ENCODE measurements at places on chromosomes 6 and 20.

GRCh38 chr20:45892049-45892825 is 1.1 kb downstream of the CTSA start:
- DNase-seq: peak; percentile 52

- DNase-seq: no peak
Observed at GRCh38 chr6:50862176-50862575, 43.5 kb downstream of the TFAP2B start.

DNA sequence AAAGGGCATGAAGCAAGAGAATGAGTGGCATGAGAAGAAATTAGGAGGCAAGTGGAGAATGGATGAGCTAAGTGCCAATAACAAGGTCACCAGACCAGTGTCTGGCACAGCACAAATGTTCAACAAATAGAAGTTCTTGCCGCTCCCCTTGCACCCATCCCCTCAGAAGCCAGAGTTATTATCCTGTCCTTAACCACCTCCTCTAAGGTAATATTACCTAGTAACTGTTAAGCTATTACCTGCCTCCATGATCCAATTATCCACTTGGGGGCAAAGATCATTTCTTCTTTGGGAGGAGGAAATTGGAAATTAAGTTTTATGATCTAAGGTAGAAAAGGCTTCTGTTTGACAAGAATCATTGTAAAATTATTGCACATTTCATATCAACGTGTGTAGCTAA is 133.8 kb downstream of the FOXA2 start:
- DNase-seq: no peak

DNA sequence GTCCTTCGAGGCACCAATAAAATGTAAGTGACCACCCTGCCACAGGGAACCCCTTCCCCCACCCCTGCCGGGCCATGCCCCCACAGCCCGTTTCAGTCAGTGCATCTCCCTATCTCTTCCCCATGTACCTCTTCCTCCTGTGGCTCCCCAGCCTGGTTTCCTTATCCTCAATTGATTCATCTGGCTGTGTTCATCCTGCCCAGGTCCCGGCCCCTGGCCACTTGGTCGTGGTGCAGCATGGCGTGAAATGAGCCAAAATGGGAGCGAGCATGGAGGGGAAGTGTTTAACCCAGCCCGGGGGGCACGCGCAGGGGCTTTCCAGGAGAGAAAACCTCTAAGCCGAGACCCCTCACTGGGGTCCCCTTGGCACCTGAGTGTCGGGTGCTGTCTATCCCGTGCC is 35.9 kb downstream of the HM13 start:
- no peak for DNase-seq

GRCh38 chr6:16802071-16802470 is 40.8 kb upstream of the ATXN1 start:
- no peak for DNase-seq

- DNase-seq: no peak
Observed at GRCh38 chr20:36391456-36391855, 85.3 kb downstream of the DLGAP4 start.

DNA sequence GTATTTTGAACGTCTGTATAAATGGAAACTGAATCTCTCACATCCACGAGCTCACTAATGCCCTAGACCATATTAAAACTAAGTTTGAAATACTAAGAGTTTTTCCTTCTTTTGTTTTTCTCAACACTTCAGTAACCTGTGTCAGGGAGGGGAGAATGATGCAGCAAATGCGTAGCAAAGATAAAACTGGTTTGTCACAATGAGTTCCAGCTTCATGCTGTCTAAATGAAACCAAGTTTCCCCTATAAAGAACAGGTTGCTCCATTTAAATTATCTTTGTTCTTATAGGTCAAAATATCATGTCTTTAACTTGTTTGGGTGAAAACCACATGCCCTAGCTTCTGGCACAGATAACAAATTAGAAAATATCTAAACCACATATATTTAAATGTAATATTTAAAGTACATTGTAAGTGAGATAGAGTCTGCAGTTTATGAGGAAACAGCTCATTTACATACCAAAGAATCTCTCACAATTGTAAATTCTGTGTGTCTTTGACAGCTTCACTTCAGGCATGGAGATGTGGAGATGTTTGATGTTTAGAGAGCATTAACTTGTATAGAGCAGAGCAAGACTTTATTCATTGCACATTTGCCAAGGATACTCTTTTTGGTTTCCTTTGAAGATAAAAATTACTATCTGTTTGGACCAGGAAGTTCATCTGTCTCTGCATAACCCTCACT is 7.3 kb downstream of the TRDN start:
- DNase-seq: no peak

GRCh38 chr20:36613974-36614373 is 8.4 kb downstream of the RAB5IF start:
- no peak for DNase-seq

DNA sequence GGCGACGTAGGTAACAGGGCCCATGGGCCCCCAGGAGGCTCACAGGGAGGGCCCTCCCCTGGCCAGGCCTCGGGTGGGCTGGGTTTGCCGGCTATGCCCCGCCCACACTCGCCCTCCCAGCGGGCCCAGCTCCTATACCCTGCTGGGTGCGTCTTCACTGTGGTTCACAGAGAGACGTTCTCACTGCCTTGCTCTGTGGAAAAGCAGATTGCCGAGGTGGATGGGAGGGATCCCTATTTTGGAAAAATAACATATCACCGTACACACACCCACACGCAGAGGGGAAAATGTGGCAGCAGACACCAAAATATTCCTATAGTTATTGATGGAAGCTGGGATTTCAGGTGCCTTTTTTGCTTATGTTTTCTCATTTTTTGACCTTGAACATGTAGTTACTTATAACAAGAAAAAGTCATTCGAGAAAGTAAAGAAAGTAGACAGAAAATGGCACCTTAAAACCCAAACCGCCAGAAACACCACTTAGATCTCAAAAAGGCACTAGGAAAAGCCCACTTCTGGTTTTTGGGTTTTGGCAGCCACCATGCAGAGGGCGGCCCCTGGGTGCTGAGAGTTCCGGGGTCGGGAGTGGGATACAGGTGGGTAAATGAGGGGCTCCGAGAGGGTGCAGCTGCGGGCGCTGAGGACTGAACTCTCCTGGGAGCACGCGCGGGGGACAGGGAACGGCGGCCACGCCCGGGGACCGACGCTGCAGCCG is 49.4 kb downstream of the TMEM242 start:
- peak; percentile 19 for DNase-seq

- DNase-seq: no peak
Observed at GRCh38 chr6:16337295-16337975, 99.0 kb downstream of the GMPR start.

GRCh38 chr20:46028110-46028509 is 905 bp upstream of the SLC12A5 start:
- no peak for DNase-seq

- DNase-seq: no peak
Observed at GRCh38 chr6:75762063-75762462, 13.0 kb downstream of the MYO6 start.

- DNase-seq: no peak
Observed at GRCh38 chr6:47163536-47163935, 121.4 kb upstream of the ADGRF1 start.

GRCh38 chr6:33771146-33772081 is 17.5 kb downstream of the LEMD2 start:
- peak; percentile 80 for DNase-seq

GRCh38 chr6:29517728-29518440 is 30.1 kb upstream of the MAS1L start:
- no peak for DNase-seq

DNA sequence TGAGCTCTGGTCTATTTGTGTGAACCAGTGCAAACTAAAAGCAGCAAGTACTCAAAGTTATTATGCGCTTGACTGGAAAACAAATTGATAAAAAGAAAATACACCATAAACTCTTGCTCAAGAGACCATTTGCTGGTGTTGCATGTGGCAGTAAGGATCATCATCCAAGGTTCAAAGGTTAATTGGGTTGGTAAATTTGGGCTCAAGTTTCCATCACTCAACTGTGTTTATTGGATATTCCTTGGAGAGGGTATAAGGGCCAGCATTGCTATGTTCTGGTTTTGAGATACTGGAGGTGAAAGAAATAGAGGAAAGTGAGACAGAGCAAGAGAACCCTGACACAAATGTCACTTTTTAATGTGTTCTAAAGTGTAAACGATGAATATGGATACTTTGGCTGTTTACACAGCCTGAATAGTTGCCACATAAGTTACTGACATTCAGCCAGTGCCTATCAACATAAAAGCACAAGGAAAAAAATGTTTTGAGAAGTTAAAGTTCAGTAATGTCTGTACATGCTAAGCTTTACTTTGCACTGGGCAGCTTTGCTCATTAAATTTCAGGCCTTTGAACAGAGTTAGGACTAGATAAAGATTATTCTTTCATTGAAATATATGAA is 736.1 kb downstream of the HDGFL1 start:
- no peak for DNase-seq

GRCh38 chr6:2111162-2111677 is 134.2 kb downstream of the GMDS start:
- no peak for DNase-seq

DNA sequence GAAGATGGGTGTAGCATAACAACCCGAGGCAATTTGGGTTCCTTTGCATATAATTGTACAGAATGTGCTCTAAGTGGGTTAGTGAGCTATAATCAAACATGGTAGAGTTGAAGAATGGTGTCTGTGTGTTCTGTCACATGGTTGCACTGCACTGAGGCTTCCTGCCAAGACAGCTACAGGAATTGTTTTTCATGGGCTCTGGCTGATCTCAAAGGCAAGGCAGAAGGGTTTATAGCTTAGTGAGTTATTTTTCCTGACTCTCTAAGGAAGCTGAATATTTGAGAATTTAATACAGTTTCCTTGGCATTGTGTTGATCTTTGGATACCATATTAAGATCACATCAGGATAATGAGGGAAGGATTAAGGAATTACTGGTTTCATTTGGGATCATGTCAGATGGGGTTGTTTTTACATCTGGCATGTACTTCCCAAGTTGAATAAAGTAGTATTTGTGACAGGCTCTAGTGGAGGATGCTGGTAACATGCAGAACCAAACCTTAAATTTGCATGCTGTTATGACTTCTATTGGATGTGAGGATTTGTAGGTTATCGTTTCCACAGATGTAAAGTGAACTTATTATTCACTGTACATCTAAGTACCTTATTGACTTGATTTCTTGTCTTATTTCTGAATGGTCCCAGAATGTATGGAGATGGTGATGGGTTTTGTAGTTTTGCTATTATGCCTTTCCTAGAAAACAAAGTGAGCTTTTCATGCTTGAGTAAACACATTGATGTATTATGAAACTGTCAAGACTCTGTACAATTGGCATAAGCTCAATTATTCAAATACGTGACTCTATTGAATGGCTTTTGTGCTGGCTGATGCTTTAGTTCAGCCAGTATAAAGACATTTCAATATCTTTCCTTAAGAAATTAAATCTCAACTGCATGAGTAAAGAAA is 43.3 kb downstream of the LRRC1 start:
- DNase-seq: no peak

GRCh38 chr6:135145063-135145800 is 35.9 kb upstream of the MYB start:
- DNase-seq: peak; percentile 63

- peak; percentile 16 for DNase-seq
Observed at GRCh38 chr20:12808006-12808567, 200.7 kb upstream of the SPTLC3 start.

GRCh38 chr6:166465003-166465399 is 82.3 kb upstream of the MPC1 start:
- no peak for DNase-seq

- peak; percentile 25 for DNase-seq
Observed at GRCh38 chr20:34621383-34622367, 55.2 kb downstream of the PIGU start.

DNA sequence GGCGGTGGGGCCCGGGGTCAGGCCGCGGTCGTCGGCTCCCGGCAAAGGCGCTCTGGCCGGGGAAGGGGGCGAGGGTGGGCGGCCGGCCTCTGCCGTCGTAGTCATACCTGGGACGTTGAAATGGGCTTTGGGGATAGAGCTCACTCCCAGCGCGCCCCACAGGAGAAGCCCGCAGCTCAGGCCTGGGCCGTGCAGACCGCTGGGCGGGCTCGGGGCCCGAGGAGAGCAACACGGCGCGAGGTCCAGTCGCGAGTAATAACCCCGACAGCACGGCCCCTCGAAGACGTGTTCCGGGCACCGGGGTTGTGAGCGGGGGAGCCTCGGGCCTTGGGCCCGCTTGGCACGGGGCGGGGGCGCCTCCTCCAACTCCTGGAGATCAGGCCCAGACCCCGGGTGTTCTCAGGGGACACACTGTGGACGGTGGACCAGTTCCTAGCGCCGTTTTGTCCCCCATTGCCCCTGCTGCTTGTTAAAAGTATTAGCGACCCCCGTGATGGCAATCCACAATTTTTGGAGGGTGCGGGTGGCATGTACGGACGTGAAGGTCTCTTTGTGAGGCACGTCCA is 10.9 kb downstream of the FOXC1 start:
- DNase-seq: no peak

- no peak for DNase-seq
Observed at GRCh38 chr6:7633361-7633760, 43.4 kb downstream of the SNRNP48 start.

DNA sequence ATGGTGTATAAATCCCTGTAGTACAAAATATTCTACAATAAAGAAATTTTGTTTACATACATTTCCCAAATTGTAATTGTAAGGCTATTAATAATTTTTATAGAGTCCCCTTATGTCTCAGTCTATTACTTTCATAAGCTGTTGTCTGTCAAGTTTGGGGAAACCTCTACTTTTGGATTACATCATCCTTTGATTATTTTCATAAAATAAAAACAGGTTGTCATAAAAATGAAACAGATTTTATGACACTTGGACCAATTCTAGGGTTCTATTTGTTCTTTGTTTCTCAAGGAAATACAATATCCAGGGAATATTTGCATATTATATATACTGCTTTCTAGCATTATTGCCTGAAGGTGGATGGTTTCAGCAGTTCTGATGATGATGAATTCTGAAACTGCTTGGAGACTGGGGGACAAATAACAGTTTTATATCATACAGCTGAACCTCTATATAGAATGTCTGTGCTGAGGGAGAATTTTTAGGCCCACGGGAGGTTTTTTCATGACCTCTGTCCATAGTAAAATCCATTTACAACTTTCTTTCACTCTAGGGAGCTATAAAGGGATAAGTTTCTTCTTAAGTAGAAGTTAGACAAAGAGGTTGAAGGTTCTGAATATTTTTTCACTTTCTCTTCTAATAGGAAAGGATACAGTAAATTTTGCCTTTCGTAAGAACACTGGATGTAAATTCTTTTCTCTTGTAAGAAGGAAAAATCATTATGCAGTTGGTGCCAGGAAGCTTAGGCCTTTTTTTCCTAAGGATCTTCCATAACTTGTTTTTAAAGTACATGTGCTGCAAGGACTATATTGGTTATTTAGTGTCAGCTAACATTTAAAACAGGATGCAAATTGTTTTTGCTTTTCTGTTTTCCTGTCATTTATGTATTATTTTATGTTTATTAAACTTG is 58.0 kb downstream of the CD2AP start:
- no peak for DNase-seq

- no peak for DNase-seq
Observed at GRCh38 chr6:24979176-24979575, 43.4 kb upstream of the RIPOR2 start.

DNA sequence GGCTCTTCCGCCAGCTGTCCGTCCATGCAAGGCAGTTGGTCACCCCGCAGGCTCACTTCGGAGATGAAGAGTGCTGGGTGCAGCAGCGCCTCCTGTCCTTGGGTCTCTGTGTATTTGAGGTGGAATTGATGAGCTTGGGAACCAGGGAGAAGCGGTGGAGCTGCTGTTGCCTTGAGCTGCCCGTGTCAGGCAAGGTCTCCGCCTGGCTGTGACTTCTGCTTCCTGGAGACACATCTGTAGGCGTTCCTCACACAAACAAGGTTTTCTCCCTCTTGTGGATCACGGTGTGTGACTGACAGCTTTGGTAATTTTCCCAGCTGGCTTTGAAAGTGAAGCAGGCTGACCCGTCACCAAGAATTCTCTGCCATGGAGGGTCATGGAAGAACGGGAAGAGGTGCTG is 2.5 kb upstream of the SLC17A9 start:
- DNase-seq: no peak

- DNase-seq: no peak
Observed at GRCh38 chr6:1630771-1631217, 21.1 kb downstream of the FOXC1 start.
